ENCODE measurements at places on chromosomes 12 and 14. TPM values are rescaled to one million over a fixed set of nuclear protein-coding genes. Genes with fewer than 3 reads are reported as not detected.
A peak's percentile ranks its signal among the peaks of the same experiment; 100 is the strongest.

DNA sequence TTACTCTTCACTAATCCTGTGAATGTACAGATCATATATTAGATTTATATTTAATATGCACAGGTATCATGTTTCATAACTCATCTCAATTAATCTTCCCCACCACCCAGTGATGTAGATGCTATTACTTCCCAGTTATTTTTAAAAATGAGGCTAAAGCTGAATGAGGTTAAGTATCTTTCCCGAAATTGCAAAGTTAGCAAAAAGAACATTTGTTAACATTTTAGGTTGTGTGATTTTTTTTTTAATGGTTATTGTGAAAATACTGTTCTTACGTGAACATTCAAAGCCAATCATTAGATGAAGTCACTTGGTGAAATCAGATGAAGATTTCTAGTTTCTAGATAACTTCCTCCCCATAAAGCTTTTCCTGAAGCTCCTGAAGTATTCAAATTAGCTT is 186.9 kb upstream of the PLEKHA5 start:
- no peaks in the 10 kb centered on the region for H3K36me3 ChIP-seq
- no peak overlapping the region for H3K4me3 ChIP-seq
- H3K27ac ChIP-seq = no peak overlapping the region
- no peaks in the 10 kb centered on the region for H3K27me3 ChIP-seq

GRCh38 chr12:91249518-91250272 is 67.1 kb upstream of the DCN start:
- peak overlapping the region; percentile 81 for H3K27ac ChIP-seq
- H3K4me1 ChIP-seq = no peaks in the 10 kb centered on the region
- no peak overlapping the region for H3K4me3 ChIP-seq
- DNase-seq = no peak

DNA sequence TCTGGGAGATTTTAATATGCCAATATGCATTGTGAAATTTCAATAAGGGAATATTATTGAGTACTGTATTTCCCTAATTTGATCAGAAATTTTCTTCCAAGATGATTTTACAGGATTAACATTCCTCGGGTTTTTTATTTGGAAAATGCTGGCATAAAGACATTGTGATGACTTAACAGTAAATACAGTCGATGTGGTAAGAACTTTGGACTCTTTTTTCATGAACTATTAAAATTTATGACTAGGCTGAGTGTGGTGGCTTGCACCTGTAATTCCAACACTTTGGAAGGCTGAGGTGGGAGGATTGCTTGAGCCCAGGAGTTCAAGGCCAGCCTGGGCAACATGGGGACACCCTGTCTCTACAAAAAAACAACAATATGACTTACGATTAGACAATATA is 197.1 kb upstream of the RASSF8 start:
- no peaks in the 10 kb centered on the region for H3K4me1 ChIP-seq
- no peak for DNase-seq

The HOTAIR gene
- not detected for total RNA-seq

The BHLHE41 gene
- 5.4 TPM for total RNA-seq

DNA sequence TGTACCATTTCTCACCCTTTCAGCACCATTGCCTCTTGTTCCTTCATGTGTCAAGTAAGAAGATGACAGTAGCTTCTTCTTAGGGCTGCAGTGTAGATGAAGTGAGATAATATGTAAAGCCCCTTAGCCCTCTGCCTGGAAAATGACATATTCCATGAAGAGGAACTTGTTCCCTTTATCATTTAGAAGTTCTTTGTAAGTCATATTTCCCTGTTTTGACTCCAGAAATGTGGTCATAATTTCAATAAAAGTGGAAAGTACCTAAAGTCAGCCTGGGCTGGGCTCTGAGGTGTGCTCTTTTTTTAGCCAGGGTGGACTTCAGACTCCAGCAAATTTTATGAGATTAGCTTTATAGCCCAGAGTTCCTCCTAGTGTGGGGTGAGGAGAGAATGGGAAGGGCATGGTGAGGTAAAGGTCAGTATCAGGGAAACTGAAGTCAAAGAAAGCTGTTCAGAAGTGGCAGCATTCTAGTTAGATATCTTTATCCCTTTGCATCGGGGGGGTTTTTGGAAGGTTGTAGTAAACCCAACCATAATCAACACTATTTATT is 92.5 kb downstream of the TMCC3 start:
- no peak for DNase-seq
- no peaks in the 10 kb centered on the region for H3K27me3 ChIP-seq
- no peaks in the 10 kb centered on the region for H3K4me1 ChIP-seq
- H3K36me3 ChIP-seq = no peaks in the 10 kb centered on the region
- no peak overlapping the region for H3K4me3 ChIP-seq

DNA sequence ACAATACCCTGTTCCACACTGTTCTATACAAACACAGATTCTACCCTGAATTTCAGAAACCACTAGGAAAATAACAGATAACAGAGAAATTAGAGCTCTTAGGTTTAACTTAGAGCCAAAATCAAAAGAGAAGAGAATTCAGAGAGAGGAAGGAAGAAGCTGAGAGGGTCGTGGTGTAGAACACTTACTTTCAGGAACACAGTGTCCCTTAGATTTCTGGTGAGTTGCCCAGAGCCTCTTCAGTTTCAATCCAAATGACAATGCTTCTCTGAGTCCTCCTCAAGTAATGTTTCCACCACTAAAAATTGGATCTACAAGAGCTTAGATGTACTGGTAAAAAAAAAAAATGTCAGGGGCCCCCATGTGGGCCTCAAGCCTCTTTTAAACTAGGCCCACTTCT is 2.6 kb downstream of the YAF2 start:
- DNase-seq = peak; percentile 26
- H3K27ac ChIP-seq = peak overlapping the region; percentile 97
- no peaks in the 10 kb centered on the region for H3K4me1 ChIP-seq
- H3K4me3 ChIP-seq = no peak overlapping the region
- no peaks in the 10 kb centered on the region for H3K27me3 ChIP-seq

GRCh38 chr12:13405961-13406703 is 209.6 kb downstream of the EMP1 start:
- H3K36me3 ChIP-seq = no peaks in the 10 kb centered on the region
- no peaks in the 10 kb centered on the region for H3K27me3 ChIP-seq
- no peak for DNase-seq
- H3K4me1 ChIP-seq = no peaks in the 10 kb centered on the region

DNA sequence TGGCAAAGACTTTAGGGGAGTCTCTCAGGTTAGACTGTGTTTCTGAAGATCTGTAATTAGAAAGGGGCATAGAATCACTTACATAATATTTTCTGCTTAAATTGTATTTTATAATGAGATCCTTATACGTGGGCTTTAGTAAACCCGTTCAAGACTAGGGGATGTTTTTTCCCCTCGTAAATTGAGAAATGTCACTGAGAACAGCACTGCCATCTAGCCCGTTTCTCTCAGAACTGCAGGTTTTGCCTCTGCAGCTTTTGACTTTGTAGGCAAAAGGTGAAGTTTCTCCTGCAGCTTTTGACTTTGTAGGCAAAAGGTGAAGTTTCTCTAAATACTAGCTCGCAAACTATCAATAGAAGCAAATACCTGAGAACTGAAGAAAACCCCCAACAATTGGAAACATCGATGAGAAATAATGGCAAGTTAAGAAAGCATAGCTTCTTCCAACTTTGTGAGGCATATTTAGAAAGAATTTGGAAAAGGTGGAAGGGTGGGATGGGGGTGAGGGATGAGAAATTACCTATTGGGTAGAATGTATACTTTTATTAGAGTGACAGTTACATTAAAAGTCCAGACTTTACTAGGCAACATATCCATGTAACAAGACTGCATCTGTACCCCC is 9.9 kb upstream of the ASPG start:
- no peak overlapping the region for H3K27ac ChIP-seq
- H3K4me1 ChIP-seq = no peaks in the 10 kb centered on the region
- H3K4me3 ChIP-seq = no peak overlapping the region
- H3K36me3 ChIP-seq = no peaks in the 10 kb centered on the region
- DNase-seq = no peak
- H3K27me3 ChIP-seq = no peaks in the 10 kb centered on the region

- H3K27ac ChIP-seq = peak overlapping the region; percentile 28
- H3K36me3 ChIP-seq = no peaks in the 10 kb centered on the region
- no peak overlapping the region for H3K4me3 ChIP-seq
- H3K27me3 ChIP-seq = no peaks in the 10 kb centered on the region
- peaks cover 3% of the 10 kb centered on the region for H3K4me1 ChIP-seq
- DNase-seq = no peak
Observed at GRCh38 chr12:46214668-46215436, 54.0 kb downstream of the SLC38A1 start.

GRCh38 chr12:68611806-68612160 is 1.1 kb downstream of the RAP1B start:
- DNase-seq = no peak
- peak overlapping the region; percentile 96 for H3K27ac ChIP-seq
- peak overlapping the region; percentile 79 for H3K4me3 ChIP-seq
- H3K36me3 ChIP-seq = no peaks in the 10 kb centered on the region

- H3K27ac ChIP-seq = no peak overlapping the region
- H3K4me3 ChIP-seq = no peak overlapping the region
- H3K36me3 ChIP-seq = no peaks in the 10 kb centered on the region
- H3K4me1 ChIP-seq = no peaks in the 10 kb centered on the region
- no peak for DNase-seq
Observed at GRCh38 chr12:58177366-58177765, 236.0 kb downstream of the ATP23 start.

GRCh38 chr12:120680165-120680738 is 6.7 kb upstream of the MLEC start:
- H3K36me3 ChIP-seq = no peaks in the 10 kb centered on the region
- no peak overlapping the region for H3K4me3 ChIP-seq
- H3K27ac ChIP-seq = no peak overlapping the region
- no peak for DNase-seq
- H3K27me3 ChIP-seq = no peaks in the 10 kb centered on the region

The PTPRR gene
- 43.3 TPM for total RNA-seq

DNA sequence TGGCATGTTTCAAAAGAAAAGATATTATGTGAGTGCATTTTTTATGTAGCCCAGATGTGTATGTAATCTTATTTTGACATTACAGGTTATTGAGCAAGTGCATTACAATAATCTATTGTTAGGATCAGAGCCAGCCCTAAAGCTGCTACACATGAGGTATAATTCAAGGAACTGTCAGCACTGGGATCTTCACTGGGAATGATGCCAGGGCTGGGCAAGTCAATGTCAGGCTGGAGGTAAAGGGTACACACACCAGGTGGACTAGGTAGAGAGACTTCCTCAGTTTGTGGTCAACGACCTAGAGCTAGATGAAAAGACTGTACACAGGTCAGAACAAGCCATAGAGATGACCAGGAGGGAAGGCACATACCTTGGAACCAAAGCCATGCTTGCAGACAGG is 15.4 kb downstream of the TRIM9 start:
- peak overlapping the region; percentile 13 for H3K27ac ChIP-seq
- no peak for DNase-seq
- H3K4me1 ChIP-seq = no peaks in the 10 kb centered on the region
- no peaks in the 10 kb centered on the region for H3K36me3 ChIP-seq
- no peak overlapping the region for H3K4me3 ChIP-seq

GRCh38 chr14:92605274-92605940 is 91.8 kb downstream of the RIN3 start:
- H3K36me3 ChIP-seq = no peaks in the 10 kb centered on the region
- H3K4me3 ChIP-seq = no peak overlapping the region
- H3K27me3 ChIP-seq = no peaks in the 10 kb centered on the region
- DNase-seq = no peak
- no peak overlapping the region for H3K27ac ChIP-seq

The TRAFD1 gene
- 36.2 TPM for total RNA-seq

The C12orf60 gene
- total RNA-seq = 16.5 TPM

The DACT1 gene
- total RNA-seq = 5.9 TPM

- no peak overlapping the region for H3K4me3 ChIP-seq
- DNase-seq = no peak
- H3K36me3 ChIP-seq = no peaks in the 10 kb centered on the region
- no peak overlapping the region for H3K27ac ChIP-seq
- no peaks in the 10 kb centered on the region for H3K4me1 ChIP-seq
- no peaks in the 10 kb centered on the region for H3K27me3 ChIP-seq
Observed at GRCh38 chr14:30410986-30411385, 148.0 kb upstream of the G2E3 start.

GRCh38 chr14:28821993-28822392 is 55.4 kb downstream of the FOXG1 start:
- DNase-seq = no peak

The SDSL gene
- 0.26 TPM for total RNA-seq

All from uterus (tissue), 4 donors.